ENCODE measurements at places on chromosomes 1 and 21.

- DNase-seq: no peak
Measured at GRCh38 chr1:153616144-153616916, at the start of gene S100A14. Gene S100A14, minus strand, starts transcription at chr1:153616325. Its CDS starts 467 bp downstream, at chr1:153615858.

- DNase-seq: peak; percentile 37
Measured at GRCh38 chr1:55214212-55214933, 791 bp downstream of the USP24 start.

GRCh38 chr1:209567698-209568175, 15.8 kb upstream of the CAMK1G start:
- peak; percentile 72 for DNase-seq

- peak; percentile 79 for DNase-seq
Measured at GRCh38 chr1:97849345-97850340, 71.2 kb downstream of the DPYD start.

DNA sequence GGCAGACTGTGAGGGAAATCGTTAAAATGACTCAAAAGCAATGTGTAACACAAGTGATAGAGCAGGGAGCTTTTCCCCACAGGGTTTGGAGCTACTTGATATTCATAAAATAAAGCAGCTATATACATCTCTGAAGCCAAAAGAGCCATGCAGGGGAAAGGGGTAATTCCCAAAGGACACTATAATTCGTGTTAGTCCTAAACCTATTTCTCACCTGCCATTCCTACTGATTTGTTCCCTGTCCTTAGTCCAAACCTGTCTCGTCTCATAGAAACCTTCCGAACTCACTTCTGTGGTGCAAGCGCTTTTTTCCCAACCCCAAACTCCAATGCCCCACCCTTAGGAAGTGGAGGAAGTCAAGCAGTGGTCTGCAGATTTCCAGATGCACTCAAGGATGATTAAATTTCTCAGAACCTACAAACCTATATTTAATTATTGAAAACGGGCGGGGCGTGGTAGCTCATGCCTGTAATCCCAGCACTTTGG, 946 bp upstream of the HNRNPR start:
- DNase-seq: peak; percentile 20

DNA sequence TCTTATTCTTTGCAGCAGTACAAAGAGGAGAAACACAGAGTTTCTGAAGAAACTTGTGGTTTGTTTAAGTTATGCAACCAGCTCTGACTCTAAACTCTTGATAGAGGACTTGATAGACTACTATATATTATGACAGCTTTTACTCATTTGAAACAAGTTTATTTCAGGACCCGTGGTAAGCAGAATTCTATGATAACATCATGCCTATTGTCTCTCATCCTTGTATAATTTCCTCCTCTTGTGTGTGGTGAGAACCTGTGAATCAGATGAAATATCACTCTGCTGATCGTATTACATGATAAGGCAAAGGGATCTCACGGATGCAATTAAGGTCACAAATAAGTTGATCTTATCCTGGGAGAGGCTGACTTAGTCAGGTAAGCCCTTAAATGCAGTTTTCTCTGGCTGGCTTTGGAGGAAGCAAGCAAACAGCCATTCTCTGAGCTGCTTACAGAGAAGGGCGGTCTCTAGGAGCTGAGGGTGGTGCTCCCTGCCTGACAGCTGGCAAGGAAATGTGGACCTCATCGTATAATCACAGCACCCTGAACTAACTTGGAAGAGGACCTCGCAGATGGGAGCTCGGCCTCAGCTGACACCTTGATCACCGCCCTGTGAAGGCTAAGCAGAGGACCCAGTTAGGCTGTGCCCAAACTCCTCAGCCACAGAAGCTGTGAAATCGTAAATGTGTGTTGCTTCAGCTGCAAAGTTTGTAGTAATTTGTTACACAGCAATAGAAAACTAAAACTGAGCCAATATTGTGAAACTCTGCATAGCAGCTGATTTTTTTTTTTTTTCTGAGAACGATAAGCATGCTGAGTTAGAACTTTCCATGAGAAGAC, 151.1 kb upstream of the DPT start:
- DNase-seq: no peak

GRCh38 chr1:28927266-28927647, 12.9 kb downstream of the EPB41 start:
- DNase-seq: no peak

DNA sequence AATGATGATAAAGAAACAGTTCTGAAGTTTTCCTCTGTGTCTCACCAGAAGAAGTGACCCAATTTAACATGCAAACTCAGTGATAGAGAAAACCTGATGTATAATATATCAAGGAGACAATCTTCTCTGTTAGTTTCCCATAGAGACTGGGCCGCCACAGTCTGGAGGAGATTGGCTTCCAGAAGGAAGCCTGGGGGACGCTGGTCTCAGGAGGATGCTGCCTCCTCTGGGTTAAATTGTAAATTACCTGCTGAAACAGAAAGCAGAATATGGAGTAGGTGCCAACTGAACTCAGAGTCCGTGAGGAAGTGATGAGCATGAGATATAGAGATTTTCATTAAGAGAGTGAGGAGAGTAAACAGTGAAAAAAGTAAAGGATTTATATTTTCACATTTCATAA, 15.8 kb downstream of the OR14I1 start:
- no peak for DNase-seq

GRCh38 chr1:28259934-28260802, 850 bp downstream of the SESN2 start:
- peak; percentile 79 for DNase-seq

GRCh38 chr1:150484431-150484830, 2.8 kb upstream of the TARS2 start:
- DNase-seq: no peak

- DNase-seq: peak; percentile 26
Measured at GRCh38 chr1:195236991-195237889, 1371.0 kb downstream of the KCNT2 start.

DNA sequence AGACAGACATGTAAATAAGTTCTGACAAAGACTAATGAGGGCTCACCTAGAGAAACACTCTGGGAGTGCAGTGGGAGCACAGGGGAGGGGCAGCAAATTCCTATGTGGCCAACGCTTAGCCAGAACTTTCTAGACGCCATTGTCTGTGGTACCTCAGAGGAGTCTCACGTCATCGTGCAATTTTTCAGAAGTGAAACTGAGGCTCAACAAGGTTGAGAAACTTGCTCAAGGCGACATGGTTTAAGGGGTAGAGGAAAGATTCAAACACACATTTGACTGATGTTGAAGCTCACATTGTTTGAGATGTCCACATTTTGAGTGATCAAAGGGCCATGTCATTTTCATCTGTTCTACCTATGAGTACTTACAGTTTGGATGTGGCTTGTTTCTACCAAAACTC, 152.6 kb upstream of the LMO4 start:
- no peak for DNase-seq

- DNase-seq: no peak
Measured at GRCh38 chr1:75328691-75329090, 194.5 kb downstream of the LHX8 start.

DNA sequence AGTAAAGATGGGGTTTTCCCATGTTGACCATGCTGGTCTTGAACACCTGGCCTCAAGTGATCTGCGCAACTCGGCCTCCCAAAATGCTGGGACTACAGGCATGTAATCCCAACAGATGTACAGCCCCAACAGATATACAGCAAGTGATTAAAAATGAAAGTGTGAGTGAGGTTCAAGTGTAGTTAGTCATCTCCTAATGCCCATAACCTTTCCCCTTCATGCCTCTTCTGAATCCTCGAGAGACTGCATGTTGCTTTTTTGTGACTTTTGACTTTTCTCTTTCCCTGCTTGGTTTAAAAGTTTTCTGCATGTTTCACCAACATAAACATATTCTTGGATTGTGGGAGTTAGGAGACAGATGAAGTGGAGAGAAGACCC, 31.2 kb downstream of the KCNK2 start:
- DNase-seq: no peak

DNA sequence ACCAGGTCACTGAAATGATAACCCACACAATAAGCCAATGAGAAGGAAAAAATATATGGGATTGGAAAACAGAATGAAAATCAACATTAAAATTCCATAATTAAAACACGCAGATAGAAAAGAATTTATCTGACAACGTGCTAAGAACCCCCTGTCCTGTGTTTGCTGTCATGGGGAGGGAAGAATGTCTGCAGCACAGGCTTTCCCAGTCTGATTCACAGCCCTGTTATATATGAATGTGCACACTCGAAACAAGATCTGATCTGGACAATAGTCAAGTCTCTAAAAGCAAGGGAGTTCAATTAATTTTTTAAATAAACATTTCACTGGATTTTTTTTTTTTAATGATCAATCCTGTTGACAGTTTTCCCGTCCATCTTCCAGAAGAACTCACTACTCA, 220.0 kb downstream of the RERE start:
- peak; percentile 58 for DNase-seq

DNA sequence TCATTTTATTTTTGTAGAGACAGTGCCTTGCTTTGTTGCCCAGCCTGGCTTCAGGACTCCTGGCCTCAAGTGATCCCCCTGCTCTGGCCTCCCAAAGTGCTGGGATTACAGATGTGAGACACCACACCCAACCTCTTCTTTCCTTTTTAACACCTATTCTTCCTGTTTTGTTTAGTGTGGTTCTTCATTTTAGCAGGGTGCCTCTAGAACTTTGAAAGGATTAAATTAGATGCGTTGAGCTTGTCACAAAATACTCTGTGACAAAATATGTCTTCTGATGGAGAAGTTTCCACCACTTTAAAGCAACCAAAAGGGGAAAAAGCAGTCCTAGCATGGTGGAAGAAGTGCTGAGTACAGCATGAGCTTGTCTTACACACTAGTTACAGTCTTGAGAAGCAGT, 42.0 kb downstream of the CDC14A start:
- DNase-seq: no peak

DNA sequence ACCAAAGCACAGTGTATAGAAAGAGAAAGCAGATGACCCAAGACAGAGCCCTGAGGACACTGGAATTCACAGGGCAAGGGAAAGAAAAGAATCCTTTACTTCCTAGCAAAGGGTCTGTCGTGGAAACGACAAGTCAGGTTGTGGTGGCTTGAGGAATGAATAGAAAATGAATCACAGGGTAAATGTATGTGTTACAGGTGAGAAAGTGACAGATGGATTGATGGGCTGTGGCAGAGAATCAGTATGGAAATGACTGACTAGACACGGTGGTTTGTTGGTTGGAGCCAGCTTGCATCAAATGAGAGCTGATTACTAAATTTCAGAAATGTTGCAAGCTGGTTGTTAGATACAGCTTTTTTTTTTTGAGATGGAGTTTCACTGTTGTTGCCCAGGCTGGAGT, 46.9 kb downstream of the PTP4A2 start:
- DNase-seq: no peak

DNA sequence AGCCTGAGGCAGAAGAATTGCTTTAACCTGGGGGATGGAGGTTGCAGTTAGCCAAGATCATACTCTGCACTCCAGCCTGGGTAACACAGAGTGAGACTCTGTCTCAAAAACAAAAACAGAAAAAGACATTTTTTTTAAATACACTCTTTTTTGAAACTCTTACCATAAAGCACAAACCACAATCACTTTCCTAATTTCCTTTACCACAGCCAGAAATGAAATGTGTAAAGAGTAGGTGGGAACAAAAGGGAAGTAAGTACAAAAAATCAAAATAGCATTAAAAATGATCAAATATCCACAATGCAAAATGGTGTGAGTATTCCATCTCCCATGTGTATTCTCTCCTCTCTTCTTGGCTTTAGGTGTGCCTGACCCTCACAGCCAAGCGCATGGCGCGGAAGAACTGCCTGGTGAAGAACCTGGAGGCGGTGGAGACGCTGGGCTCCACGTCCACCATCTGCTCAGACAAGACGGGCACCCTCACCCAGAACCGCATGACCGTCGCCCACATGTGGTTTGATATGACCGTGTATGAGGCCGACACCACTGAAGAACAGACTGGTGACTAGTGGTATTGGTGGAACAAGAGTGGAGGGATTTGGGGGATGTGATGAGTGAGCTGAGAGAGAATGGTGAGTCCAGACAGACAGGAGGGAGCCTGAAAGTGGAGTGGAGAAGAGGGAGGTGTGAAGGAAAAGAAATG, 14.9 kb downstream of the ATP1A4 start:
- DNase-seq: no peak

DNA sequence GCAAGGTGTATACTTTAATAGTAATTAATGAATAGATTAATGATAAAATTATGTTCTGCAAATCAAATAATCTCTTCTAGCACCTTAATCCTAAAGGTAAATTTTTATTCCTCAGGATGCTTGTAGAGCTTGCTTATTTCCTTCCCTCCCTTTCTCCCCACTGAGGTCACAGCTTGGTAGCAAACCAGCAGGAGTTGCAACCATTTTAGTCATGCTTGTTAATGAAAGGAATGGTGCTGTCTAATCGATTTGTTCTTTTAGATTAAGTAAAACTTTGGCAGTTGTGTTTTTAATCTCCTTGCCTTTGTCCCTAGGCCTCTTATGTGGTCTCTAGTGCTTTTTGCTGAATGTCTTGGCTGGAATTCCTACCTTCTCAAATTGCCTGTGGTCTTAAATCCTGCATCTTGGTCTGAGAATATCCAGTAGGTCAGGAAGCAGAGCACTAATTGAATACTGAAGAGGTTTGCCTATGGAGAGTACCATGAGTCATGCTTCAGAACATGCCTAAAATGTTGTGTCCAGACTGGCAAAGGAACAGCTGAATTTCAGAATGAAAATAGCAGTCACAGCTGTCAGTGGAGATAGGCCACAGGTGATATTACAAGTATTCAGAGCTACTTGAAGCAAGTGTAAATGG, 36.3 kb upstream of the RWDD3 start:
- peak; percentile 17 for DNase-seq

- peak; percentile 93 for DNase-seq
Measured at GRCh38 chr1:203663294-203663693, 36.7 kb downstream of the ATP2B4 start.

GRCh38 chr1:205870236-205870635, 20.3 kb upstream of the PM20D1 start:
- DNase-seq: no peak

- no peak for DNase-seq
Measured at GRCh38 chr1:201116091-201116490, 3.9 kb upstream of the CACNA1S start.

DNA sequence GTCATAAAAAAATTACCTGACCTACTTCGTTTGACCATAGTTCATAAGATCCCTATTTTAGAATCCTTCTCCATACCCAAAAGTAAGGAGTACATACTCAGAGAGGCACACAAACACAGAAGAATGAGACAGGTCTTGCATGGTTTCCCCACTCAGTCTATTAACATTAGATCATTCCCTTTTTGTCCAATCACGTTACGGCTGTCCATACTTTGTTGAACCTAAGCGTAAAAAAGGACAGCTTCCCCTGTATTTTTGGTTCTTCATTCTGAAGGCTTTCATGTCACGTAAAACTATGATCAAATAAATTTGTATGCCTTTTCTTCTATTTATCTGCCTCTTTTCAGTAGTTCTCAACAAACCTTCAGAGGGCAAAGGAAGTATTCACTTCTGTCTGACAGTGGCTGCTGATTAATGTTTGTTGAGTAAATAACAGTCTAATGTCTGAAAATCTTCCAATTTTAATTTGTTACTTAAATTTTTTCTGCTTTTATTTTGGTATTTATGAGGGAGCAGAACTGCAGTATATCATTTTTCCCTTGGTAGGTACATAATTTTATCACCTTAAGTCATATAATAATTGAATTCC, 16.4 kb downstream of the PKN2 start:
- no peak for DNase-seq

DNA sequence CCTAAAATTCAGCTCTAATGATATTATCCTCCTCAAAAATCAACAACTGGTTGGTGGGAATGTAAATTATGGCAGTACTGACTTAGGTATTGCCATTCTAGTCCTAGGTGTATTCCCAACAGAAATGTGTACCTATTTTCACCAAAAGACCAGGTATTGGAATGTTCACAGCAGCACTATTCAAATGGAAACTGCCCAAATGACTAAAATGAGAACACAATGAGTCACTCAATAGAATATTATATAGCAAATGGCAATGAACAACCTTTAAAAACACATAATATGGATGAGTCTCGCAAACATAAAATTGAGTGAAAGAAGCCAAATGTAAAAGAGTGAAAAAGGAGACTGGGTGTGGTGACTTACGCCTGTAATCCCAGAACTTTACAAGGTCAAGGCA, 44.9 kb downstream of the GADD45A start:
- DNase-seq: no peak
